ENCODE measurements at places on chromosomes 16 and 17.

- DNase-seq, result no peak
These were observed 54.2 kb downstream of the CDRT4 start for GRCh38 chr17:15413101-15413771.

GRCh38 chr16:67141391-67141790 lies 9.4 kb downstream of the B3GNT9 start:
- DNase-seq, result no peak

DNA sequence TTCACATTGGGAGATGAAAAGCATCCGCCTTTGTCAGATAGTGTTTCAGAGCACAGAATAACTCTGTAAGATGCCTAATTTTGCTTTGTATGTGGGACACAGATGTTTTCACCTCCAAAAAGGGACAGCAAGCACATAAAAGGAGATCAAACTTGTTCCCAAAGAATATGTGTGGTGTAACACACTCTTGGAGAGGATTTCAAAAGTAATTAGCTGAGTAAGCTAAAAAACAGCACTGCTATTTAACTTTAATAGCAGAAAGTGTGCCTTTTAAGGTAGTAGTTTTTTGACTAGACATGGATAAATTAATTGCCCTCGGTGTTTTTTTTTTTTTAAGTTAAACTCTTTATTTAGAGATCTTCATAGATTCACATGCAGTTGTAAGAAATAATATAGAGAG lies 65.2 kb downstream of the COX10 start:
- no peak for DNase-seq

DNA sequence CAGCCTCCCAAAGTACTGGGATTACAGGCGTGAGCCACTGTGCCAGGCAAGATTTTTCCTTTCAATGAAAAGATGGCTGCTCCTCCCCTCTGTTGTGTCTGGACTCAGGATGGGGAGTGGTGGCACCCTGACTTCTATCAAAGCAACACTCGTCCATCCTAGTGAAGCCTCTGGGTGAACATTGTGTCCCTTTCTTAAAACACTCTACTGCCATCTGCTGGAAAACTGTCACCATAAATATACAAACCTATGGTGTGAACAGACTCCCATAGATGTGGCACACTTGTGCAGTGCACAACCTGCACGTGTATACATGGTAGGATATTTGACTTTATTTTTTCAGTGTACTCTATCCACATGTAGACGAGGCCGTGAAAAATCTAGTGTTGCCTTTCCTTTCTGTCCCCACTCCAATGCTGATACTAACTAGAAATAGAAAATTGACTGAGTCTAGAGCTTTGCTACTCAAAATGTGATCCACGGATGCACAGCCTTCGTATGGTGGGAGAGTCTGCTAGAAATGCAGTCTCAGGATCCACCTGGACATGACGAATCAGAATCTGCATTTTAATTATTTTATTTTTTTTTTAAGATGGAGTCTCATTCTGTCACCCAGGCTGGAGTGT lies 55.9 kb upstream of the PLCG2 start:
- no peak for DNase-seq

GRCh38 chr17:56499799-56500388 lies 93.6 kb upstream of the NOG start:
- no peak for DNase-seq

DNA sequence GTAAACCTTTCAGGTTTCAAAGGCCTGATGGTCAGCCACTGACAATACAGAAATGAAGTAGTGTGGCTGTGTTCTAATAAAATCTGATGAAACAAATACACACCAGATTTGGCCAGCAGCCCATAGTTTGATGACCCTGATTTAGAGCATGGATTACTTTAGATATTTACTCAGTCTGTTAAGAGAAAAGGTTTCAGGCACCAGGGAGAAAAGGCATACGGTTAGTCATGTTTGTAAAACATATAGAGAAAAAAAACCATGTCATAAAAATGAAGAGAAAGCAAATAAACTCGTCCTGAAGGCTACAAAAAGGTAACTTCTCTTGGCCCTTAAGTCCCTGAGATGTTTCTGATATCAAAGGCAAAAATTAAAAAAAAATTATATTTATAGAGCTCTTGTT lies 112.1 kb downstream of the ADAMTS18 start:
- no peak for DNase-seq

DNA sequence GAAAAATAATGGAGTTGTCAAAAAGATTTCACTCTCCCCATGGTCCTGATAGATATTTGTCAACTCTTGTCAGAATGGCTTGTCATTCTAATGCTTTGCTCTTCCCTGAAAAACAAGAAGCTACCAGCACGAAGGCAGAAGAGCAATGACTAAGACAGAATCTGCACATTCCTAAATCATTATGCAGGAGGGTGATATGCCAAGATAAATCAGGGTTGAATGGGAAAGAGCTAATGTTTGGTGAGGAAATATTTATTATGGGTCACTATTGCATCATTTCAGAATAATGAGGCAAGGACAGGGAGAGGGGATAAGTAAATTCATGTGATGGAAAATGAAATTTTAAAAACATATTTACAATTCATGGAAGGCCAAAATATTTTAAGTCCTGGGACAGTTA lies 297.5 kb upstream of the XYLT1 start:
- no peak for DNase-seq
